ENCODE measurements at places on chromosomes 1 and 21.

DNA sequence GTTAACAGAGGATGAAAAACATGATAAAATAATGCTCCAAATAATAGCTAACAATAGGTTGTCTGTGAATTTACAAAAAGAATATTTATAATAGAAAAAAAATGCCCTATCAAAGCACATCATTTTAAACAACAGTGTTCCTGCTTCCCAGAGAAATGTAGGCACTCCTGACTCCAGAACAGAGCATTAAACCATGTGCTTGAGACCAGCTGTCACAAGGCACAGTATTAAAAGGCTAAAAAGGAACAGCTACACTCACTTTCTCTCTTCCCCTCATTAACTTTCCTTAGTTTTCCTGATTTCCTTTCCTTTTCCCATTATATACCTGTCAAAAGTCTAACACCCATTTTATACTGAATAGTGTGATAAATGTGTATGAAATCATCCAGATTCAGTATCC lies 10.9 kb downstream of the VAV3 start:
- DNase-seq: no peak

DNA sequence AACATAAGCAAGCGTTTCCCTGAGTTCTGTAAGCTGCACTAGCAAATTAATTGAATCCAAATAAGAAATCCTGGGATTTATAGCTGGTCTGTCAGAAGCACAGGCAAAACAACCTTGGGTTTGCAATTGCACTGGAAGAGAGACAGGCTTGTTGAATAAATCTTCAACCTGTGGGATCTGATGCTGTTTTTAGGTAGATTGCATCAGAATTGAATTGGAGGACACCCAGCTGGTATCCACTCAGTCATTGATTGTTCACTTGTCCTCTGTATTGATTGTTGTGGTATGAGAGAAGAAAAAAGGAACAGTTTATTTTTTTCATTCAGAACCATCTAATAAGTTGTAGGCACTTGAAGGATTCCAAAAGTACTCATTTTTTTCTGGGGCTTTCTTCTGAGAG lies 497.4 kb downstream of the SIPA1L2 start:
- no peak for DNase-seq

- DNase-seq: no peak
Measured at GRCh38 chr1:67544921-67545320, 114.7 kb upstream of the SERBP1 start.

DNA sequence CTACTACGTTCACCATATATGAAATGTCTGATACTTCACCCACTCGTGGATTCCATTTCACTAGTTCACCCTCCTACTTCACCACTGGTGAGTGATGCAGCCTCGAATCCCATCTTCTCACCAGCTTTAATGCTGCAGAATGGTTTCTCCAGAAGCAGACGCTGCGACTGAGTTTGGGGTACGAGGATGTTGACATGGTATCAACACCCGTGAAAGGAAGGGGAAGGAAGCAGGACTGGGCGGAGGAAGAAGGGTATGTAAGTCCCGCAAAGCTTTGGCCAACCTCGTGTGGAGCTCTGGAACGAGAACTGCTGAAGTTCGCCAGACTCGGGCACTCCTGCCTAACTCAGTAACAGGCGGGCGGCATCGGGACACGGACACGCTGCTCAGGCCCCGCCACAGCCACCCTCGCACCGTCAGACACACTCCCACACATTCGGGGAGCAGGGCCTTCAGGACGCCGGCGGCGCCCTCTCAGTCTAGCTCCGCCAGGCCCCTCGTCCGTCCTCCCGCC lies 833 bp upstream of the DIP2A start:
- DNase-seq: peak; percentile 79

- no peak for DNase-seq
Measured at GRCh38 chr1:98669355-98670296, 8.1 kb downstream of the SNX7 start.

- DNase-seq: no peak
Measured at GRCh38 chr1:173005196-173005864, 45.4 kb downstream of the TNFSF18 start.

DNA sequence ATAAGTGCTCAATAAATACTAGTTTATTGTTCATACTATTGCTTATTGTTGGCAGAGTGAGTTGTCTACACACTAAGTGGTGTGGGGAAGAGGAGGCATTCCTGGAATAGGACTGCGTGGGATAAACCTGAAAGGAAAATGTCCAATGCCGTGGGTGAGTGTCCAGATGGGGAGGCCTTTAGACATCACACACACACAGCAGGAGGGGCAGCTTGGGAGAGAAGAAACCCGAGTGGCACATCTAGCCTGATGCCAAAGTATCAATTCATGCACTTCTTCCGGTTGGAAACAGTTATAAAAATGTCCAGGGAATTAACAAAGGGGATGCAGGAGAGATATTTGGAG lies 27.3 kb downstream of the CCN1 start:
- DNase-seq: no peak

DNA sequence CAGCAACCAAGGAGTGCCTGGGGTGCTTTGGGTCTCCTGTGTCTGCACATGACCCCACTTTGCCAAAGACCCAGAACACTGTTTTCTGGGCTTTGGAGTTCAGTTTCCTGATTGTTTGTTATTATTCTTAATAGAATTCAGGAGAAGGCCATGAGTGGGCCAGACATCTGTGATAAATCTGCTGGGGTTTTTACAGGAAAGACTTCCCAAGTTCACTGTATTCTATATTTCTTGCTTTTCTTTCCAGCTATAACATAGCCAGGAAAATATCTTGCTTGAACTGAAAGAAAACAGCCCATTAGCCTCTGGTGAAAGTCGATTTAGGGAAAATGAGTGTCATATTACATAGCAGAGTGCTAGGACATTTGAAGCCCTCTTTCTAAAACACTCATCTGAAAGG lies 345.1 kb upstream of the USP24 start:
- DNase-seq: no peak

DNA sequence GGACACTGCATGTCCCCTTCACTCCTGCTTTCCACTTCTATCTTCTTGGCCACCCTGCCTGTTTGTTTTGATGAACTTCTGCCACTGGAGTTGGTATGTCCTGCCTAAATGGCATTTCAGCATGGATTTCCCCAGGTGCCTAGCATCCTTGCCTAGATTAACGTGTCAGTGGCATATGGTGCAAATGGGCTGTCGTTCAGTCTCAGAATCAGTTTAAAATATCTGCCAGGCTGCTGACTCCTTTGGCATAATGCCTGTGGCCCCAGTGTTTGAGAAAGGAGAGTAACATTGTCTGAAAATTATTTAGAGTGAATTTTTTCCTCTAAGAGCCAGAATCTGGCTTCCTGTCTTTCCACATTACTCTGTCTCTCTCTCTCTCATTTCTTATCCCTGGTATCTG lies 64.9 kb upstream of the BARHL2 start:
- no peak for DNase-seq

GRCh38 chr1:21837476-21837875 lies 25.4 kb downstream of the LDLRAD2 start:
- DNase-seq: no peak

- DNase-seq: no peak
Measured at GRCh38 chr1:65317866-65318653, 8.7 kb downstream of the DNAJC6 start.
